ENCODE measurements at places on chromosomes 12 and 14.

DNA sequence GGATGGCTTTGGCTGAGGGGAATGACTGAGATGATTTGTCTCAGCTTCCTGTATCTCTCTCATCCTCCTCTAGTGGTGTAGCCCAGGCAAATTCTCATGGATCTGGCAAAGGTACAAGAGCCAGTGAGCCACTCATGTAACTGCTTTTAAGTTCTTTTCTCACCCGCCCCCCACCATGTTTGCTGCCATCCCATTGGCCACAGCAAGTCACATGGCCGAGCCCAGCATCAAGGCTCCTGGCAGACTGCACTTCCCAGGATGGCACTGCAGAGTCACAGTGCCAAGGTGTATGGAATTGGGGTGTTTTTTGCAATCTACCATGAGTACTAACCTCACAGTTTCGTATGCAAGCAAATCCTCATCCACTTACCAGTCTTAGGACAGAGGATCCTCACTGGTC, 50.9 kb downstream of the CHST11 start:
- DNase-seq = no peak

- DNase-seq = no peak
Observed at GRCh38 chr14:77681196-77682157, 26.3 kb downstream of the ALKBH1 start.

GRCh38 chr12:120066341-120066740, 50.2 kb downstream of the RAB35 start:
- DNase-seq = no peak

GRCh38 chr12:47147739-47148138, 68.0 kb upstream of the AMIGO2 start:
- no peak for DNase-seq

GRCh38 chr12:27185234-27186021, 58.7 kb upstream of the STK38L start:
- DNase-seq = no peak

DNA sequence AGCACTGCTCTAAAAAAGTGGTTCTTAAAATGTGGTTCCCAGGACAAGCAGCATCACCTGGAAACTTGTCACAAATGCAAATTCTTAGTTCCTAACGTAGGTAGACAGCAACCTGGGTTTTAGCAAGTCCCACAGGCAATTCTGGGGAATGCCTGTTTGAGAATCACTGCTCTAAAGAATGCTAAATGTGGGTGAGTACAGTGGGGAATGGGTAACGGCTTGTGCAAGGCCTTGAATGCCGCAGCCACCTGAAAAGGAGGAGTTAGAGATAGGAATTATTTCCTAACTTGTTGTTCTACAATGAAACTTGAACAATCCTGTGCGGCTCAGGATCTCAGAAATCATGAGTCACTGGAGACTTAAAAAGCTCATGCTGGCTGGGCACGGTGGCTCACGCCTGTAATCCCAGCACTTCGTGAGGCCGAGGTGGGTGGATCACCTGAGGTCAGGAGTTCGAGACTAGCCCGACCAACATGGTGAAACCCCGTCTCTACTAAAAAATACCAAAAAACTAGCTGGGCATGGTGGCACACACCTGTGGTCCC, 34.9 kb downstream of the GNS start:
- DNase-seq = no peak

GRCh38 chr12:110311903-110312302, 30.9 kb downstream of the ATP2A2 start:
- no peak for DNase-seq

DNA sequence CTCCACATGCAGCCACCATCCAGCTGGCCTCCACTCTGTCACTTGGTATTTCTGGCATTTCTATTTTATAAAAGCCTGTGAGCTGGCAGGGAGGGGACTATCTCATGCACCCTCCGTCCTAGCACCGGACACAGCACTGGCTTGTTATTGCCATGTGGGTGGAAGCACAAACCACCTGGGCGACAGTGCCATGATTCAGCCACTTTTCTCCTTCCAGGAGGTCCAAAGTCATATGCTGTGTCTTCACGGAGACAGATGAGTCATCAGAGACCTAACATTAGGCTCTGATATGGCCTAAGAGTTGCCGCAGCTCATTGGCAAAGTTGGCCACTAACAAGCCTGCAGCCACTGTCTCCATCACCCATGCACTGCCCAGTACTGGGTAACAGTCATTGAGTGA, 1123.0 kb downstream of the VRK1 start:
- DNase-seq = no peak

DNA sequence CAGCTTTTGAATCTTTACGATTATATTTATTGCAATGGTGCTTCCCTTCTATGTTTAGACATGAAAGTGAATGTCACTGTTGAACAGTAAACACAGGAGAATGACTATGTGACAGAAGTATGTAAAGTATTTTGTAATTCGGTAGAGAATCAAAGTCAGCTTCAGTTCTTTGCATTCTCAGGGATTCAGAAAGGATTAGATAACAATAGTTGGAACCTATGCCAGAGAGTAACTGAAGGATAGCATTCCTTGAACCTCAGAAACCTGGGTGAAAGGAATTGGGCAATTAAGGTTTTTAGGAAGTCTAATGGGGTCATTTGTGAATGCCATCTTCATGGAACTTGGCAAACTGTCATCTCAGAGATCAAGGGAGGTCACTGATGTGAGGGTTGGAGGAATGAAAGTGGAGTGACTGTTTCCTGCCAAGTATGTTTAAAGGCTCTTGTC, 305.3 kb upstream of the DDHD1 start:
- no peak for DNase-seq

GRCh38 chr12:31626270-31626995, 33.1 kb upstream of the ETFBKMT start:
- no peak for DNase-seq

DNA sequence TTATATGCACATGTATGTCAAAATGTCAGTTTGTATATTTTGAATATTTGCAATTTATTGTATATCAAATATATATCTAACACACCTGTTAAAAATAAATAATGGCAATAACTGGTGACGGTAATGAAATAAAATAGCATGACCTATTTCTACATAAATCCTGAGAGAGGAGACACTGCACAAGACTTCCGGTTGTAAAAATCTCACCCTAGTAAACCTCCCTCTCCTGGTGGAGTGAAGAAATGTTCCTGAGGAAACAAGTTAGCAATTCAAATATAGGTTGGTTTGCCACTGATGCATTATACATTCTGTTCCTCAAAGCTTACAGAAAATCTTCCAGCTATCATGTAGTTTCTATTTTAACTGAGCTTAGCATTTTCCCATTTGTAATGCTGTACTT, 166.1 kb upstream of the SYT10 start:
- DNase-seq = no peak

DNA sequence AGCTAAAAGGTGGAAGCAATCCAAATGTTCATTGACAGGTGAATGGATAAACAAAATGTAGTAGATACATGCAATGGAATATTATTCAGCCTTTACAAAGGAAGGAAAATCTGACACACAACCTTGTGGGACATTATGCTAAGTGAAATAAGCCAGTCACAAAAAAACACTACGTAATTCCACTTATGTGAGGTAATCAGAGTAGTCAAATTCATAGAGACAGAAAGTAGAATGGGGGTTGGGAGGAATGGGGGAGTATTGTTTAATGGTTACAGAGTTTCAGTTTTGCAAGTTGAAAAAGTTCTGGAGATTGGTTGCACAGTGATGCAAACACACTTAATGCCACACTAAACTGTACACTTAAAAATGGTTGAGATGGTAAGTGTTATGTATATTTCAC, 62.8 kb downstream of the LIN52 start:
- no peak for DNase-seq

GRCh38 chr12:70549340-70550179, 87.7 kb downstream of the PTPRB start:
- DNase-seq = no peak

DNA sequence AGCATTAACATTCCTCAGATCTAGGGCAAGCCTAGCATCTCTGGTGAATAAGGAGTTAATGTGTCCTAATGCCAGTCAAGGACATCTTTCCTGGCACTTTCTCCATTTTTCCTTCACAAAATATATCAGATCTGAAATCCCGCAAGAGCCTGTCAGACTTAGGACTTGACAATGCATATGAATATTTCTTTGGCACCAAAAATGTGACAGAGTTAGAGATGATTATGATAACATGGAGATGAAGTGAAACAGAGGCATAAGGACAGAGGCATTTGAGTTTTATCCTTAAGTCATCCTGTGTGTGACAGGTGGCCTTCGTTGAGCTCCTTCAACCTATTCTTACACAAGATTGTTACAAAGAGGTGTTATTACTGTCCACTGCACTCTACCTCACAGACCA, 388.0 kb downstream of the EMP1 start:
- DNase-seq = no peak

GRCh38 chr12:90244232-90244631, 535.6 kb upstream of the ATP2B1 start:
- no peak for DNase-seq

- DNase-seq = no peak
Observed at GRCh38 chr12:105409801-105410471, 79.4 kb downstream of the C12orf75 start.

- no peak for DNase-seq
Observed at GRCh38 chr12:89156340-89156739, 196.0 kb downstream of the DUSP6 start.

GRCh38 chr12:67747869-67748742, 99.6 kb downstream of the DYRK2 start:
- no peak for DNase-seq

DNA sequence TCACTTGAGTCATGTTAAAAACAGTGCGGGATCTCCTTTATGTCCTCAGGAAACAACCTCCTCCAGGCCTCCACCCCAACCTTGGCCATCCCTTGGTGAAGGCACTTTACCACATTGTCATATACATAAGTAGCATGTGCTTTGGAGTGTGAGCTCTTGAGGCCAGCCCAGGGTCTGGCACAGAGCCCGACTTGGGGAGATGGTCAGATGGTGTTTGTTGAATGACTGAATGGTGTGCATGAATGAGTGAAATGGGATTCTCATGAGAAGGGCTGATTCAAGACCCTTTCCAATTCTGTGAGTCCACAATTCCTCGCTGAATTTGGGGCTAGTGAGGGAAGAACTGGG, 52.9 kb upstream of the DLK1 start:
- no peak for DNase-seq

DNA sequence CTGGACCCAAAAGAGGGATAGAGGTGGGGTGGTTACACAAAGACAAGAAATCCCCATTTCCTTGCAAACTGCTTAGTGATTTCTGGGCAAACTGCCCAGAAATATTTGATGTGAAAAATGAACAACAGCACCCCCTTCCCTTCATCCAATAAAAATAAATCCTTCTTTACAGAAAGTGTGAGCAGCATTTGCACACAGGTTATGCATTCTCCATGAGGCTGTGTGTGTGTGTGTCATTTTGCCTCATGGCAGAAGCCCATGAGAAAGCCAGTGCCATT, 17.2 kb upstream of the NRXN3 start:
- DNase-seq = no peak

- no peak for DNase-seq
Observed at GRCh38 chr12:126784328-126784921, 1482.5 kb upstream of the TMEM132C start.

DNA sequence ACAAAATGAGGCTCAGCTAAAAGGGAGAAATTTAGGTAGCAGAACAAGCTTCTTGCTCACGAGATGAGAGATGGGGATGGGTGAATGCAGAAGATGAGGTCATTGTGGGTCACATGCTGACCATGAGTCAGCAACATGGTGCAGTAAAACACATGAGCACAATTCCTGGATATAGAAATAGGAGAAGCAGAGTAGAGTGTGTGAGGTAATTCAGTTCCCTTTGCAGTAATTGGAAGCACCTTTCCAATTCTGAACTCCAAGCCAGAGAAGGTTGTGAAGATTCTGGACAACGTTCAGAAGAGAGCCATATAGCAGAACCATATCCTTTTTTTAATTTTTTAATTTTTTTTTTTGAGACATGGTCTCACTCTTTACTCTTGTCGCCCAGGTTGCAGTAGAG, 62.0 kb upstream of the LMNTD1 start:
- no peak for DNase-seq

DNA sequence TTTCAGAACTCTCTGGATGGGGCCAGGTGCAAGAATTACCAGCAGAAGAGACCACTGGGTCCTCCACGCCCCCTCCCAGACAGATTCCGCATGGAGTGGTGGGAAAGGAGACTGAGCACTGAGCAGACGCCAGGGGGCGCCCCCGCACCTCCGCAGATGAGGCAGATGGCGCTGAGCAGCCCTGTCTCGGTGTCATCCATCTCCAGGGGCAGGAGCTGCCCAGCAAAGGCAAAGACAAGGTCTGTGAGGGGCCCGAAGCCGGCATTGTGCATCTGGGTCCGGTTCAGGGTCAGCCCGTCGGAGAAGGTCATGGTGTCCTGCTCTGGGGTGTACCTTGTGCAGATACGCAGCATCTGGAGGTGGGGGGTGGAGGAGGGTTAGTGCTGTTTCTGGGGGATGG, 6.3 kb upstream of the ITGB7 start:
- peak; percentile 82 for DNase-seq

- peak; percentile 16 for DNase-seq
Observed at GRCh38 chr14:103679351-103679750, 35.9 kb downstream of the XRCC3 start.

GRCh38 chr14:32400480-32400879, 71.4 kb downstream of the AKAP6 start:
- no peak for DNase-seq
